ENCODE measurements at places on chromosomes 7 and 10.

- no peak for DNase-seq
These were observed 163.9 kb upstream of the AUTS2 start for GRCh38 chr7:69434398-69434815.

GRCh38 chr7:51589111-51589510 lies 272.5 kb upstream of the COBL start:
- DNase-seq: no peak

GRCh38 chr10:47423476-47423875 lies 39.4 kb upstream of the ZNF488 start:
- no peak for DNase-seq

GRCh38 chr10:37496061-37496460 lies 361.3 kb downstream of the ZNF248 start:
- no peak for DNase-seq

- no peak for DNase-seq
These were observed 185.4 kb downstream of the TPK1 start for GRCh38 chr7:144650439-144650838.
